ENCODE measurements at places on chromosomes 6 and 20.

DNA sequence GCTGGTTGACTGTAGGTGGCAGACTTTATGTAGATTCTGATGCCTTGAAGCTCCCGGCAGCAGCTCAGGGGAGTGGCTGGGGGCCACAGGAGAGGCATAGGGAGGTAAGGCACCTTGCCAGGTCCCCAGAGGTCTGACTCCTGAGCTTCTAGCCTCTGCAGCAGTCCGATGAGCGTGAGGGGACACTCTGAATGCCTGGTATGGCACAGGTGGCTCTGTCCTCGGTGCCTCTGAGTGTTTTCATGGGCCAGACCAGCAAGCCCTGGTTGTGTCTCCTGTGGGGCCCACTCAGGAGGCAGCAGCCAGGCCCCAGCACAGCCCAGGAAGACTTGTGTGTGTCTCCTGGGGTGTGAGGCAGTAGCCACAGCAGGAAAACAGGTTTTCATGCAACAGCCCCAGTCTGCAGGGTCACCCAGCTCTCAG lies 39.7 kb upstream of the IRF4 start:
- no peak for DNase-seq

DNA sequence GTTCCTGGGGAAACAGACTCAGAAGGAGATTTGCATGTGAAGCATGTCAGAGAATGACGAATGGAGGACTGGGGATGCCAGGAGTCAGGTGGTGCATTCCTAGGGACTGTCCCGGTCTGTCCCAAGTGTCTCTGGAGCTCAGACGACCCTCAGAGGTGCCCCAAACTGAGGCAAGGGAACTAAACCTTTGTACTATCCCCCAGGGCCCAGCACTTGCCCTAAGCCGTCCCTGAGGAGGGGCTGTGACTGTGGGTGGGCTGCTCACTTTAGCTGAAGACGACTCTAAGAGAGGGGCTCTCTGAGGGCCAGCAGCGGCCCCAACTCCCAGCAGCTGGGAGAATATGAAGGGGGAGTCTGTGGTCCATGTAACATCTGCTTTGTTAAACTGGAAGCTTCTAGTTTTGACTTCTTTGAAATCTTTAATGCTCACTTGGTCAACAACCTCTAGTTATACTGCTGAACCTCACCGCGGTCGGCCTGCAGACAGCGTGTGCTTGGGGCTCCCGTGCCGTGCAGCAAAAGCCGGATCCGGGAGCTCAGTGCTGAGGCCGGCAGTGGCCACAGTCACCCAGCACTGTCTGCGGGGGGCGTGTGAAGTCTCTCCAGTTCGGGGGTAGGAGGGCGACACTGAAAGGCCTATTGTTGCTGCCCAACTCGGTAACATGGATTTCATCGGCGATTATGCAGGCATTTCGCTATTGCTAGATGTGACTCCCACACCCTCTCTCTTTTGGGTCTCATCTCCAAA lies 34.2 kb downstream of the TUBB2B start:
- DNase-seq: no peak

GRCh38 chr6:127289934-127290333 lies 23.3 kb downstream of the RNF146 start:
- no peak for DNase-seq

- DNase-seq: no peak
Measured at GRCh38 chr6:26597389-26597766, 625 bp downstream of the ABT1 start.

DNA sequence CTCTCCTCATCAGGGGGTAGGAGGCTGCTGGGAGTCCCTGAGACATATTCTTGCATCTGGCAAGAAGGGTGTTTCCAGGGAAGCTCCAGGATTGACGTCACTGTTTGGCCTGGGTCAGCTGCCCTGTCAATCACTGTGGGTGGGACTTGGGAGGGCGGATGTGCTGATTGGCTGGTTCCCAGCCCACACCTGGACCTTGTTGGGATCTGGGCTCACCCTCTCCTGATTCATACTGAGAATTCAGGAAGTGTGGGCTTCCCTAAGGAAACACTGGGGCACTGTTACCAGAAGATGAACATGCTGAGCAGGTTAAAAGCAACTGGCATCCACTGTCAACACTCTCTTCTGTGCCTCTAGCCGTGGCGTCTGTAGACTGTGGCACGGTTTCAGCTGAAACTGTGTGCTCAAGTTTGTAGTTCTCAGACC lies 36.5 kb downstream of the CDH26 start:
- DNase-seq: no peak

GRCh38 chr6:148419430-148419829 lies 76.8 kb downstream of the SASH1 start:
- DNase-seq: no peak

DNA sequence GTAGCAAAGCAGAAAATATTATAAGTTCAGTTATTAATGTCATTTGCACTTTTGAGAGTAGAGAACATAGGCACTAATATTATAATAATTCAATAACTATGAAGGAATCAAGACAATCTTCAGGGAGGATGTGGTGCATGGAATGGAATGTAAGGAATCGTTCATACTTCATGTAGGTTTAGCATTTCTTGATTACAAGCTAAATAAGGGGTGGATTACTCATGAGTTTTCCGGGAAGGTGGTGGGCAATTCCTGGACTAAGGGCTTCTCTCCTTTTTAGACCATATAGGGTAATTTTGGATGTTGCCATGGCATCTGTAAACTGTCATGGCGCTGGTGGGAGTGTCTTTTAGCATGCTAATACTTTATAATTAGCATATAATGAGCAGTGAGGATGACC lies 9.1 kb upstream of the BTNL2 start:
- DNase-seq: no peak

DNA sequence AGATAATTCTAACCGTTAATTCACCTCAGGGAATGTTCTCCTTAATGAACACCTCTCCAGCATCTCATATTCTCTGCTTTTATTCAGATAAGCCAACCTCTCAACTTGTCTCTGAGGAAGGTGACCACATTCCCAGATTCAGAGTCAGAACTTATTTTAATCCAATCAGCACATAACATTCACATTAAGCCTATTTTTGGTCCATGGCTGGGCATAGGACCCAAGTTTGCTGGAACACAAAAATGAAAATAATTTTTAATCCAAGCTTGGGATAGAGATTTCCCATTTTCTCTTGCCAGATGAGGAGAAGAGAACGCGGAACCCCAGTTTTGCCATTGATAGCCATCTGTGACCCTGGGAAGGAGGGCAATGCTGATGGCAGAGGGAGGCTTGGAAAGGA lies 126.5 kb downstream of the FRK start:
- DNase-seq: no peak

- DNase-seq: no peak
Measured at GRCh38 chr6:24431045-24431451, 28.3 kb downstream of the MRS2 start.

DNA sequence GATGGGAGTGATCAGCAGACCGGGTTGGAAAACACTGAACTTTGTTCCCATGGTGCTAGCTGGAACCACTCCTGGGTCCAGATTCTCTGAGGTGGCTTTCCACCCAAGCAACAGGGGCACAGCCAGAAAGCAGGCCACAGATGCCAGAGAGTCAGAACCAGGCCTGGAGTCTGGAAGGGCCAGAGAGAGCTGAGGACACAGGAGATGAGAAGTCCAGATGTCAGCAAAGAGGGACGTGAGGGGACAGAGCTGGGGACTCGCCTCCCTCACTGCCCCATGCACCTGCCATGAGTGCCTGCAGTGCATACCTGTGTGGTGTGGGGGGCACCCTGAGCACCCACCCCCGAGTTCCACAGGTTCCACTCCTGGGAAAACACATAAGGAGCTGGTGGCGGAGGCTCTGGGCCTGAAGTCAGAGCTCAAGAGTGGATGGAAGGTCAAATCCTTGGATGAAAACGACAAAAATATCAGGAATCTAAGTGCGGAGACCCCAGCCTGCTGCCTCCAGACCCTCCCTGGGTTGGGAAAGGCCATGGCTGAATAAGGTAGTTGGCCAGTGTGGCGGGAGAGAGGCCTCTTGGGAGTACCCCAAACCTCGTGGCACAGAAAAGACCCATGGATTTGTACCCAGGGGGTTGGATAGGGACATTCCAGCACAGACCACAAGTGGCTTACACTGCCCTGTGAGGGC lies 224.2 kb downstream of the SYNDIG1 start:
- no peak for DNase-seq

DNA sequence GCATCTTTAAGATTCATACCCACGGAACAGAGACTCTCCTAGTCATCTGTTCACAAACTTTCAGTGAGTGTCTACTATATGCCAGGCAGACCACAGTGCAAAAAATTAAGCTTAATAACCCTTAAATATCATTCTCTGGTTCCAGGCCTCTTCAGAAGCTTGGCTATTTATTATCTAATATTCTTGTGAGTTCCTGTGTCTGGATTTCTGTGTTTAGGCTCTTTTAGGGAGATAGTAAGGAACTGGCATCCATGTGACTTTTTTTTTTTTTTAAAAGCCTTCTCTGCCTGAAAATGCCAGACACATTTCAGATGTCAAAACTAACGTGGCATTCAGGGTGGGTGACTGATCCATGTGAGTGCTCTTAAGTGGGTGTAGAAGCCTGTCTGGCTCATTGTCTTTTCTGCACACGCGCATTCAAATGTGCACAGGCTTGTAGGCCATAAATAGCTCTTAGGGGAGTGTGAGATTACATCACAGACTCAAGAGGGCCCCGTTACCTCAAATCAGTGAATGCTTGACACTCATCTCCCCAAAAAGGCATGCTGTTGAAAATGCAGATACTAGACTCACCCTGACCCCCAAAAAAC lies 141.9 kb downstream of the GMPR start:
- no peak for DNase-seq

GRCh38 chr6:148925701-148926100 lies 178.9 kb downstream of the UST start:
- DNase-seq: no peak

DNA sequence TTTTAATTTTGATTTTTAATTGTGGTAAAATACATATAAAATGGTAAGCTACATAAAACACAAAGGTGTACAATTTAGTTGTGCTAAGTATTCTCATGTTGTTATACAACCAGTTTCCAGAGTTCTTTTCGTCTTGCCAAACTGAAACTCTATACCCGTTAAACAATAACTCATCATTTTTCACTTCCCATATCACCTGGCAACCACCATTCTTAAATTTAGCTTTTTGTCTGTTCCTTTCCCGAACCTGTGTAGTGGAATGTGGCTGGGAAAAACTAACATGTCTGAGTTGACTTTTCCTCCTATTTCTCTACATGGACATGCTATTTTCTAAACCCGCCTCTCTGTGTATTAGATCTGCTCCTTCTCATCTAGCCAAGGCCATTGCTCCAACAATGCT lies 27.6 kb downstream of the RPRD1B start:
- DNase-seq: no peak

- no peak for DNase-seq
Measured at GRCh38 chr6:150857062-150857944, 8.2 kb upstream of the MTHFD1L start.

DNA sequence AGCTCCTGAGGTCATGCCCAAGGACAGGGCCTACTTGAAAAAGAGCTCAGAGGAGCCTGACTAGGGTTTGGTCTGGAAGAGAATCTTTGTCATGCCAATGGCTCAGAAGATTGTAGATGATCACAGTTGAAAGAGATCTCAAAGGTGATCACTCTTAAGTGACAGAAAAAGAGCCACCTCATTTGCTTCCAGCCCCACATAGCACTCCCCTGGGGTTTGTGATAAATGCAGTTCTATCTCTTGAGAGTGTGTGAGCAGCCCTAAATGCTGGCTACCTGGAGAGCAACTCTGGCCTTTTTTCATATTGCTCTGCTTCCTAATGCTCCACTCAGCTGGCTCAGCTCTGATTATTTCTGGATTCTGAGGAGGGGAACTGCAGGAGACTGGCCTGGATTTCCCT lies 39.3 kb downstream of the KLHL32 start:
- no peak for DNase-seq

DNA sequence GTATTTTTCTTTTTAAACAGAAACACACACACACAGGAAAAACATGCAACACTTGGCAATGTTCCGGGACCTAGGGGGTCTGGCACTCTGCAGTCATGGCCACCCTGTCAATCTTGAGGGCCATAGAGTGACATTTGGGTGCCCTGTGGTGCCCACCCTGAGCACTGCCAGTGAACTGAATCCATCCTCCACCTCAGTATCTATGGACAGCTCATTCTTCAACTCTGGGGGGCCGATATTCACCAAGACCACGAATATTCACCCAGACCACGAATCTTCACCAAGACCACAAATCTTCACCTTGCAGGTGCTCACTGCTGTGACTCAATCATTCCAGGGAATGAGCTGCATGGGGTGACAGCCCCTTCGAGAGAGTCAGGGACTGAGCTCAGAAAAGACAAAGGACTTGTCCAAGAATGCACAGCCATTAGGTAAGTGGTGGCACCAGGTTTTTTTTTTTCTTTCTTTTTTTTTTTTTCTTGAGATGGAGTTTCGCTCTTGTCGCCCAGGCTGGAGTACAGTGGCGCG lies 19.1 kb downstream of the SNAI1 start:
- no peak for DNase-seq
